ENCODE measurements at places on chromosomes 6 and 20.

GRCh38 chr6:113642714-113643406 is 214.3 kb upstream of the MARCKS start:
- DNase-seq = no peak

GRCh38 chr6:134604014-134604676 is 286.2 kb upstream of the SGK1 start:
- no peak for DNase-seq

DNA sequence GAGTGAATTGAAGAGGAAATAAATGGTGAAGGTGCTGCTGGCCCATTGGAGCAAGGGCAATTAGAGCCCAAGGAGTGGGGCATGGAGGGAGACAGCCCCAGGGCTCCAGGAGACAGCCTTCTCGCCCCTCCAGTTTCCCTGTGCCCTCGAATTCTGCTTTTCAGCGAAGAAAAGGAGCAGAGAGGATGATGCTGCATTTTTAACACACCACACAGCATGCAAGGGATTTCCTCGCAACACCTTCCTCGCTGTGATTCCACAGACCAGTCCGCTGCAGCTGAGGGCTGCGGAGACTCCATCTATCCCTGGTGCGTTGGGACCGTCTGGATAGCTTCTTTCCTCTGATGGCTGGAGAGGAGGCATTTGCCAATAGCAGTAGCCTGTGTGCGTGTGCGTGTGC is 41.7 kb downstream of the PTCHD4 start:
- no peak for DNase-seq

DNA sequence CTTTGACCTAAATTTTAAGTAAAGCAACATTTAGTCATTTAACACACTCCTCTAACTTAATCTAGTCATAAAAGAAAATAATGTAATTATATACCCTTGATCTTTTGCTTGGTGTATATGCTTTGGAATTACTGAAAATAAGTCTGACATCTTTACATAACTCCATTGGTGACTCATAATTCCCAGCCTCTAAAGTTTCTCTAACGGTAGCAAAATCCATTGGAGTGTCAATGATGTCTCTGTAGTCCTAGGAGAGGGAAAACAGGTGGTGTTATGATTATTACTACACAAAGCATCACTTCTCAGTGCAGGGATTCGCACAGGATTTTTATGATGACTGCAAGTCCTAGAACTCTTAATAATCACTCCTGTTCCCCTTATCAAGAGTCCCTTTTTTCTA is 80.2 kb downstream of the IRAK1BP1 start:
- no peak for DNase-seq

DNA sequence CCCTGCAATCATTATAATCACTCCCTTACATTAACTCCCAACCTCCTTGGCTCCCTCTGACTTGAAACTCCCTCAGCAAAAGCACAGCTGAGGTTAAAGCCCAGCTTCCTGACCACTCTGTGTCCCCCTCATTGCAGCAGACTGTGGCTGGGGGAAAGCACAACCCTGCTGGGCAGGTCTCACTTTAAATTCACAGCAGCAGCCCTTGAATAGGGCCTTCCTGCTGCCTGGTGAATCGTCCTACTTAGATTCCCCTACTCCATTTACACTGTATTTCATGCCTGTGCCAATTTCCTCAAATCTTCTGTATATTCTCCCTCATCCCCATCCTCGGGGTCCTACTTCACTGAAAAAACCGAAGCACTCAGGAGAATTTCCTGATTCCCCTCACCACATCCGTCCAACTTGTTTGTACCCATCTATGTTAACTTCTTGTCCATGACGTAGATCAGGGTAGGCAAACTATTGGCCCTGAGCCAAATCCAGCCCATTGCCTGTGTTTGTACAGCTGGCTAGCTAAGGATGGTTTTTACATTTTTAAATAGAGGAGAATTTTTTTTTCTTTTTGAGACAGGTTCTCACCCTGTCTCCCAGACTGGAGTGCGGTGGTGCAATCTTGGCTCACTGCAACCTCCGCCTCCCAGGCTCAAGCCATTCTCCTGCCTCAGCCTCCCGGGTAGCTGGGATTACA is 31.5 kb upstream of the GCM1 start:
- peak; percentile 9 for DNase-seq

DNA sequence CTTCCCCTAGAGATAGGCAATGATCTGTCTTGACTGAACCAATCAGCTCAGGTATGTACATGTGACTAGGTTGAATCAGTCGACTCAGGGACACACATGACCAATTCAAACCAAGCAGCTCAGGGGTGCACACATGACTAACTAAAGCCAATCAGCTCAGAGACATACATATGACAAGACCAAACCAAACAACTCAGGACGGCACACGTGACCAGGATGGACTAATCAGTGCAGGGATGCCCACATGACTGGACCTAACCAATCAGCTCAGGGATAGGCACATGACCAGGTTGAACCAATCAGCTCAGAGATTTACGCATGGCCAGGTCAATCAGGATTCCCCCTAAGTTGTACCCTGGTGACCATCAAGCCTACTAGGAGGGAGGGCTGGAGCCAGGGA is 310.3 kb downstream of the CDH26 start:
- no peak for DNase-seq

DNA sequence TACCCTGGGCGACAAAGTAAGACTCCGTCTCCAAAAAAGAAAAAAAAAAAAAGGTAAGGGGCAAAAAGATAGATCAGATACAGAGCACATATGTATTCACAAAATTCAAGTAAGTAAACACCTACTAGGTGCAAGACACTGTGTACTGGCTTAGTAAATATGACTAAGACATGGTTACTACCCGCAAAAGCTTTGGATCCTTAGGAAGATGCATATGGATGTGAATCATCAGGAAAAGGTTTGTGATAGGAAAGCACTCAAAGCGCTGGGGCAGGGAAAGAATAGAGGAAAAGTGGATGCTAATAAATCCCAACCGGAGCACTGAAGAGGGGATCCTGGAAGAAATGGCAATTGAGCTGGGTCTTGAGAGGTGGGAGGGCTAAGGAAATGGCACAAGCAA is 118.8 kb upstream of the FAM184A start:
- no peak for DNase-seq

- DNase-seq = no peak
Measured at GRCh38 chr6:39898625-39899024, 35.6 kb downstream of the MOCS1 start.

DNA sequence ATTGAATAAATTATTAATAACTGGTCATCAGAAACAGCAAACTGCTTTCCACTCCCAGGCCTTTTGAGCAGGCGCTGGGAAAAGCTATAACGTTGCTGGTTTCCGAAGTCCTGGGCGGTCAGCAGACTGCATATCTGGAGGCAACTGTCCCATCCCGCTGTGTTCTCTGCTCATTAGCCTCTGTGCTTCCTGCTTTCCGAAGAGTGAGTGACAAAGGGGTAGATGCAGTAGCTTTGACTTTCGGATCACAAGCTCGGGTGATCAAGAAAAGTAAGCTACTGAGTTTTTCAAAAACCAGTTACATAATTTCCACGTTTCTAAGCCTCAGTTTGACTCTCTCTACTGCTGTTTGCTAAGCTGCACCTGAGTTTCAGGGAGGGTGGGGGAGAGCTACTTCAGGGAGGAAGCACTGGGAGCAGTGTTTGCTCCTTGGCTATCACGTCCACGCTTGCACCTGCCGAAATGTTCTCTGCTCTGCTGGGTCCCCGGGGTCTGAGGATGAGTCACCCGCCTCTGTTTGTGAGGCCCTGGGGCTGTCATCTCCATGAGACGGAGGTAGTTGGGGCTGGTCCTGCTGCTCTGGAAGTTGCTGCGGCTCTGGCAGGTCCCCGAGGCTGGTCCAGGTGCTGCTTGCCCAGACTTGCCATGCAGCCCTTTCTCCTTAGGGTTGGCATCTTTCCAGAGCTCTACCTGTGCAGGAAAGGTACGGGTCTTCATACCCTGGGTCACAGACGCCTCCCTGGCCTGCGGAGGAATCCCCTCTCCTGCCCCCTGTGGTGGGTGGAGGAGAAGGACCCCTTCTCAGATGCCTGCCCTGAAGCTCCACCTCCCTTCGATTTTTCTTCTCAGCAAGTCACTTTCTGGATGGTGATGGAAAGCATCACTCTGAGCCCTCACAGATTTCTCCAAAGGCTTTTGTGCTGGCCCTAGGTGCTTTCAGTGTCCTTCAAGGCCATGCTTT is 220.0 kb downstream of the QKI start:
- DNase-seq = no peak

GRCh38 chr6:53240761-53241160 is 92.1 kb upstream of the GCM1 start:
- no peak for DNase-seq

- DNase-seq = no peak
Measured at GRCh38 chr6:113246186-113246585, 611.0 kb upstream of the MARCKS start.

GRCh38 chr6:40802481-40802880 is 215.3 kb upstream of the LRFN2 start:
- no peak for DNase-seq

GRCh38 chr20:48626226-48626937 is 201.4 kb downstream of the PREX1 start:
- DNase-seq = no peak

DNA sequence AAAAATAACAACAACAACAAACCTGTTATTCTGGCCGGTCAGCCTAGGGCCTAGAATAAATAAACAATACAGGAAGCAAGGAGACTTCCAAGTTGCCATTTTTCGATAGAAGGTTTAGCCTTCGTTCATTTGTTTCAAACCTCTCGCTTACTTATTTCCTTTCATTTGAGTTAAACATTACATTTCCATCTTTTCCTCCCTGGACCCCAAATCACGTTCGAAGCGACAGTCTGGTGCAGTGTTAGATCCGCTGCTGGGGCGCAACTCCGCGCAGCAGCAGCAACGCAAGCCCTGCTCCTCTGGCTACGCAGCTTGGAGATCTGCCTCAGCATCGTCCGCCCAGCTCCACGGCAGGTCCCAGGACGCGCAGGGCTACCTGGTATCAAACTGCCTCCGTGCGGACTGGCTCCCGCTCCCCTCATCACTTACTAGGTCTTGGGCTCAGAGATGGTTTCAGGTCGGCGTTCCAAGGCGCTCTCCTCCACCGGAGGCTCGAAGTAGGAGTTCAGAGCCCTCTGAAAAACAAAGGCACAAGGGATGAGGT is 530 bp downstream of the TDP2 start:
- DNase-seq = peak; percentile 14

DNA sequence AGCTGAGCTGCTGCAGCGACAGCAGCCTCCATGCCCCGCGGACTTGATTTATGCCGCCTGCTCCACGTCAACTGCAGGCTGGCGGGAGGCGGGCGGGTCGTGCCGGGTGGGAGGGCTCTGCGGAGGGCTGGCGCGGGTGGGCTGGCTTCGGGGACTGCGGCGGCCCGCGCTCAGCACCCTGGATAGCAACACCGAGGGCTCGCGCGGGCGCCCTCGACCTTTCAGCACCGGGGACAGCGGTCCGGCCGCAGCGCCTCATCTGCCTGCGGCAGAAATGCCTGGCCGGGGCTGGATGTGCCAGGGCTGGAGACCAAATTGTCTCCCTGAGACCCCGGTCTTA is 792 bp downstream of the SNAP25 start:
- peak; percentile 15 for DNase-seq

DNA sequence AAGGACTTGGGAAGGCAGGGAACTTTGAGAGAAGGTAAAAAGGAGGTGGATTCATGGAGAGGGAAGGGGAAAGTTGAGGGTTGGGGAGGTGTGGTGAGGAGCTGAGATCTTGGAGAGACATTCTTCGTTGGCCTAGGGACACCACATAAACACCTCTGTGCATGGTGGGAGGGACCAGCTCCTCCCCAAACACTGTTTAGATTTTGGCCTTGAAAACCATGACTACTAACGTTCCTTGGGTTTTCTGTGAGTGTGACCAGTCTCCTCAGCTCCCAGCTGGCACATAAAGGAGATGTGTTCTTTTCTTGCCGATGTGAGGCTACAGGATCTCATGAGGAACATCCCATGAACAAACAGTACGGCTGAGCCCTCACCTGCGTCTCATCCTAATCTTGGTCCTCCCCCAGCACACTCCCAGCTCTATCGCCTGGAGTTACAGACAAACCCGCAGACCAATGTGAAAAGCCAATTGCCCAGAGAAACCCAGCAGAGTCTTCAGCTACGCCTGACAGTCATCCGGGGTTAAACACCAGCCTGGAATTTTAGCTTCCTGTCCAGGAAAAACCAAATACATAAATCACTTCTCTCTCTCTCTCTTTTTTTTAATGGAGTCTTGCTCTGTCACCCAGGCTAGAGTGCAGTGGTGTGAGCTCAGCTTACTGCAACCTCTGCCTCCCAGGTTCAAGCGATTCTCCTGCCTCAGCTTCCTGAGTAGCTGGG is 22.0 kb upstream of the DDR1 start:
- DNase-seq = no peak

DNA sequence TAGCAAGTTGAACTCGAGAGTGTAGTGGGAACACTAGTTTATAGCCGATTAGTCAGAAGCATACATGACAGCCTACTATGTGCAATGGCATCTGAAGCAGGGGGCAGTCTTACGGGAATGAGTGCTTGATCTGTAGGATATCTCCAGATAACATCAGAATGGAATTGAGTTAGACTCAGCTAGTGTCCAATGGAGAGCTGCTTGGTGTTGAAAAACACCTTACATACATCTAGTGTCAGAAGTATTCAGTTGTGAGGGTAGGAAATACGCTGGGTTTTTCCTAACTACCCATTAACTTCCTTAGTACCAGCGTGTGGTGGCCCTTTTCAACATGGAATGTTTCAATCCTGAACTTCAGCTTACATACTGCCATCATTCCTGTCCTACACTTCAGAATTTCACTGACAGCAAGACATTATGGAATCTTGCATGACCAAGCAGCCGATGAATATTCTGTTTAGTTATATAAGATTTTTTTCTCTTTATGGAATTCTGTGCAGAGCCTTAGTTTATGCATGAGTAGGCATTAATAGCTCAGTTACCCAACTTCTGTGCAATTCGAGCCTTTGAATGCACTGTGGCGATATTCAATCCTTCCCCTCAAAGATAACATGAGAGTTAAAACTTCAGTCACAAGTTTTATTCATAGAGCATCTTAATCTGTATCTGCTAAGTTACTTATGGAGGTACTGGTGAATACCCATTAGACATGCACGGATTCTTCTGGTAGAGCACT is 218.6 kb upstream of the MOCS1 start:
- no peak for DNase-seq

GRCh38 chr6:150078788-150079187 is 9.9 kb upstream of the ULBP3 start:
- no peak for DNase-seq
